Naive thymus-derived CD8-positive, alpha-beta T cell (primary cell): ENCODE measurements at places on chromosomes 5 and 9.

DNA sequence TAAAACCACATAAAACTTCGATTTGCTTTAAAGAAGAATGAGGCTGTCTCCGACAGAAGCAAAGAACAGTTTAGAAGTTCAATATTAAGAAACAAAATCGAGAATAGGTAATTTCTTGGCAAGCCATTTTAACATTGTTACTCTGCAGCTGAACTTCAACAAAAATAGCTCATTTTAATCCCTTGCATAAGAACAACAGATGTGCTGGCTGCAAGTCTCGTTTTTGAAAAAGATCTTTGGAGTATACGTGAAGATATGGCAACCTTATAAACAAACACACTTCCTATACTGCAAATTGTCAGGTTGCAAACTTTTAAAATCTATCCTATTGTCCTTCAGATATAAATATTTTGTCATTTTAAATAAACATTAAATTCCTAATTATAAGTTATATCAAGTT is 71.5 kb downstream of the FBN2 start:
- DNase-seq, result no peak

- DNase-seq, result no peak
These were observed 19.2 kb downstream of the DMAC1 start for GRCh38 chr9:7780261-7780988.

DNA sequence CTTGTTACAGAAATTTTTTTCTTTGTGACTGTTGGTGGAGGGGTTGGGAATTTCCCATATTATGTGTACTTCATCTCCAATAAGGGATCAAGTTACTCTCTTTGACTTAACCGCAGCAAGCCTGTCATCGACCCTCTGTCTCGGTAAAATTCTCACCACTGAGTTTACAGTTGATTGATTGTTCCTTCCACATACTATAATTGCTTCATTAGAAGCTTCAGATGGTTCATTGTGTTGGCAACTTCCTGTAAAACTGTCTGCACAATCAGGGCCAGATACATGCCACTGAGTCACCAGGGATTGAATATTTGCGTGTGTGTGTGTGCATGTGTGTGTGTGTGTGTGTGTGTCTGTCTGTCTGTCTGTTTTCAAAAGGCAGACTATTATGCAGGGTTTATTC is 176.6 kb downstream of the ZNF462 start:
- no peak for DNase-seq

DNA sequence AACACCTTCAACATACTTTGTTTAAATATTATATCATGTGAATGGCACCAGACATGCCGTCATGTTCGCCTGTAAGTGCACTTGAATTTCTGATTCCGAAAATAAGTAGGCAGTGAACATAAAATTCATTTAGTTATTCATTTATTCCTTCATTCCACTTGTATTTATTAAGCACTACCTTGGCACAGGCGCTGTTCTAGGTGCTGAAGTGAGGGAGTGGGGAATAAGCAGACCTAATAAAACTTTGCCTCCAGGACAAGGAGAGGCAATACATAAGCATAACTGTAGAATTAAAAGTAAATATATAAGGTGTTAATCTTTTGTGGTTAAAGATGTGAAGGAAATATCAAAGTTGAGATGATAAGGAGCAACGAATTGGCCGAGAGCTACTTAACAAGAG is 297.4 kb downstream of the TENT4A start:
- no peak for DNase-seq

DNA sequence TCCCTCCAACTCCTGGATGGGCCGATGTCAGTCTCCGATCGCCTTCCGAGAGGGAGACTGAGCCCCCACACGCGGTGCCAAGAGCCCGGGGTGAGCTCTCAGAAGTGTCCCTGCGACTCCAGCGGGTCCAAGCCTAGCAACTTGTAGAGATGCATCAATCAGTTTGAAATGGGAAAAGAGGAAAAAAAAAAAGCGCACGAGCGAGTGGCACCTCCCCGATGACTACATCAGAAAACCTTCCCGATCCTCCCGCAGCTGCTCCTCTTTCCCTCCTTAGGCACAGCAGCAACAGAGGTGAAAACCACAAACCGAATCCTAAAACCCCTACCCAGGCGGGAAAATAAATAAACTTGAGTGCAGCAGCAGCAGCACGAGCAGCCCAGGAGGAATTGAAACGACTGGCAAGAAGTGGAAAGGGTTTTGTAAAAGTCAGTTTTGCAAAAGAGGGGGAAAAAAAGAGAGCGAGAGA is 1.0 kb upstream of the EFNA5 start:
- no peak for DNase-seq

GRCh38 chr9:91681461-91682305 is 258.1 kb upstream of the NFIL3 start:
- peak; percentile 53 for DNase-seq

DNA sequence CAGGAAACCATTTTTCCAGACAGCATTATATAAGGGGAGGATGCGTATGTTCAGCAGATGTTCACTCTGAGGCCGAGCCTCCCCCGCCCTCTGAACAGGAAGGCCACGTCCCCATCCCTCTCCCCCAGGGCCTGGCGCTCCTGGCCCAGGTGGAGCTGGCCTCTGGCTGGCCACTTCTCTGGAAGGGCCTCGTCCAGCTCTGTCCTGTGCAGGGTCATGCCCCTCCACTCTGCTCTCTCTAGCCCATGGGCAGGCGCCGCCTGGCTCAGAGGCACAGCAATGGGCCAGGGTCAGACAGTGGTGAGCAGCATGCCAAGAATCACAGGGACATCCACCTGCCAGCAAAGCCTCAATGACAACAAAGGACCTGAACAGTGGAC is 34.2 kb downstream of the ADAMTS2 start:
- DNase-seq, result no peak

DNA sequence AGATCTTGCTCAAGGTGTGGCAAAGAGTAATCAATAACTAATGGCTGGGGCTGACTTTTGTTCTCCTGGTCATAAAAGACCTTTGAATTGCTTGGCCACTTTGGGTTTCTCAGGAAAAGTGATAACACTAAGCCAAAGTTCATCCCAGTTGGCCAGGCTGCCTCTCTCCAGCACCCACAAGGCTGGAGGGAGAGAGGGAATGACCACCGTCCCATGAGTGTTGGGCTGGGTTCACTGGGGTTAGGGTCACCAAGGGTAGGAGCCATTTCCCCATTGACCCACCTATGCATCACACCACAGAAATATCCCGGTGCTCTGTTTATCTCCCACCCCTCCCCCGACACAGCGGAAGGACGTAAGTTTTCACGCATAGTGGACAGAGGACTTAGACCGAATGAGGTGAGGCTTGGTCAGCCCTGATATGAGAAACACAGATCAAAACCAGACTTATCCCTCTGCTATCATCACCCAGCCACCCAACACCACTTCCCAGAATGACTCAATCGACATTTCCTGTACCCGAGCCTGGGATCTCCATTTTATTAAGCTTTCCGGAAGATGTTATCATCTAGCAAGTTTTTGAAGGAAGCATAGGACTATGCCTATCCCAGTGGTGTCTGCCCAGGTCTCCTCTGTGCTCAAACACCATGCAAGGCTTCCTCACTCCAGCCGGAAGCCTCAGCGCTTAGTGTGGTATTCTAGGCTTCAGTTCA is 27.0 kb upstream of the PPARGC1B start:
- DNase-seq, result no peak

DNA sequence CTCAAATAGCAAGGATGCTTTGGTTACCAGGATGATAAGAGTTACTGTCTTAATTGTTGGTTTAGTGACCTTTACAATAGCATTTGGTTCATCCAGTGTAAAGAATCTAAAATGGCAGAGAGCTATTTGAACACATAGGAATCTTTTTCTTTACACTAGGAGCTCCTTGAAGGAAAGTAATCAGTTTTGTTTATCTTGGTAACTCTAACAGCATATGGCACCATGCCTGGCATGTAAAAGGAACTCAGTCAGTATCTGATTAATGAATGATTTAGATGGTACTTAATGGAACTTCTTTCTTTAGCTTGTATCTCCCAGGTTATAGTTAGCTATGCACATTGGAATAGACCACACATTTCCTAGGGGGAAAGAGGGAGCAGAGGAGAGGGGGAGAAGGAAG is 9.9 kb downstream of the PSMD5 start:
- no peak for DNase-seq

- DNase-seq, result no peak
These were observed 79.8 kb downstream of the RGS7BP start for GRCh38 chr5:64585646-64586045.
